ENCODE measurements at places on chromosomes 6 and 20.
A peak's percentile ranks its signal among the peaks of the same experiment; 100 is the strongest.

GRCh38 chr6:8683204-8683603 lies 247.9 kb upstream of the SLC35B3 start:
- no peak for DNase-seq

GRCh38 chr20:1001911-1002681 lies at the start of gene RSPO4:
RSPO4 (minus strand) TSS chr20:1002311; CDS start chr20:1002164, 147 bp downstream.
- no peak for DNase-seq

DNA sequence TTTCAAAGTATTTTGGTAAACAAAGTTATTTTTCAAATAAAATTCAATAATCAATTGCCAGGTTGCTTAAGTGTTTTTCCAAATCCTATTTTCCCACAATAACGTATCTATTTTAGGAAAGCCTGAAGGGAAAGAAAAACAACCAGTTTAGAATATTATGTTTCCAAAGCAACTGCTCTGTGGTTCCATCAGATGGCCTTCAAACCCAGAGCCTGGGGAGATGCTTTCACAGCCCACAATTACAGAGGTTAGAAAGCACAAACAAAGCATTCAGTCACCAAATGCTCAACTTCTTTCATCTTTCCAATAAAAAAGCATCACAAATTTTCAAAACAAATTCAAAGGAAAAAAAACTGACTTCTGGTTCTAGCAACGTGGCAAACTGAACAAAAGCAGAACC lies 66.0 kb downstream of the ELOVL5 start:
- no peak for DNase-seq

DNA sequence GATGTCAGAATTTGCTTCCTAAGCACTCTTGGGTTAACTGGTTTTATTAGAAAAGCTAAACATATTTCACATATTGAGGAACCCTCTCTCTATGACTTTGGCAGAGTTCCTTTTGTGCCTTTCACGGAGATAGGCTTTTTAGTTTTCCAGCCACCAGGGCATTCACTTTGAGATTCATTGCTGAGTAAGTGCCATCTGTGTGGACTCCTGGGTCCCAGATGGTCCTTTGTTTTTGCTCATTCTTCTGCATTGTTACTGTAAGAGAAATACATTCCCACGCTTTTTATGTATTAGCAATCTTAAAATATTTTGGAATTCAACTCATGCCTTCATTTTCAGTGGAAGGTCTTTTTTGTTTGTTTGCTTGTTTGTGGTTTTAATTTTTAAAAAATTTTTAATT lies 76.3 kb upstream of the PHACTR2 start:
- no peak for DNase-seq

- DNase-seq: peak; percentile 79
Observed at GRCh38 chr20:40689100-40689942, at the start of gene MAFB. MAFB (minus strand) TSS chr20:40689236; CDS start chr20:40688850, 386 bp downstream.

DNA sequence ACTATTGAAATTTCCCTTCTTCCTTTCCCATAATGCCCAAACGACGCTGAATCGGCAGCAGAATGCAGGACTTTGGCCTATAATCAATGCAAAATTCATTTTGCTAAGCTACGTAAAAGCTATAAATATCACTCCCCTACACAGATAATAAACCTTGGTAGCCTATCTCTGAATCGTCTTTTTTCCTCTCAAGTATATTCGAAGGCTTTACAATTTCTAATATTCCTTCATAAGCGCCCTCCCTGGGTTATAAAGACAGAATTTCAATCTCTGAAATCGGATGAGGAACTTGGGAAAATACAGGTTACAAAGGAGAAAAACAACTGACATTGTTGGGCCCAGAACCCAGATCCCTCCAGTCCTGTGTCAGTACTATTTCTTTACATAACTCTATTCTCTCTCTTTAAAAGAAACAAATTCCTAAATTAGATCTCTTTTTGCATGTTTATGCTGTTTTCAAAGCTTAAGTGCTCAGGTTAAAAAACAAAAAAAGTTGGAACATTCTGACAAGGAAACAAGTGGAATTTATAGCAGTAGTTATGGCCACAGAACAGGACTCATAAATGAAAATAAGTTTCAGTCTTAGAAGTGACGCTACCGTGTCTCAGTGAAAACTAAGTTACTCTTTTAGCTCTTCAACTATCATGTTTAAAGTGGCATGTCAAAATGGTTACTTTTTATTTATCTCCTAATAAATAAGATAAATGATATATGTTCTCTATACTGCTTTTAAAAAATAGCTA lies 84.5 kb downstream of the SESN1 start:
- DNase-seq: no peak

- no peak for DNase-seq
Observed at GRCh38 chr6:75492386-75493153, 1.0 kb downstream of the FILIP1 start.

DNA sequence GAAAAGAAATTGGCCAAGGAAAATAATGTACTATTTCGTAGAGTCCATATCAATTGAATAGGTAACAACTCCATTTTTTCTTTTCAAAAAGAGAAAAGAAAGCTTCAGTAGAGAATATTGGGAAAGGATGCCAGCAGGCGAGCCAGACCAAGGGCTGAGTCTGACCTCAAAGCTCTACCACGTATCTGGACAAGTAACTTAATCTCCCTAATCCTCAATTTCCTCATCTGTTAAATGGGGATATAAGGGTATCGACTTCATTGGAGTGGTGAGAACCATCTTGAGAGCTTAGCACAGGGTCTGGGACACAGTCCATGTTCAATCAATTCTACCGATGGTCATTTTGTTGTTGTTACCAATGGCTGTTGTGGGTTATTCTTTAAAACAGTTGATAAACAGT lies 63.2 kb upstream of the TBC1D7 start:
- no peak for DNase-seq

DNA sequence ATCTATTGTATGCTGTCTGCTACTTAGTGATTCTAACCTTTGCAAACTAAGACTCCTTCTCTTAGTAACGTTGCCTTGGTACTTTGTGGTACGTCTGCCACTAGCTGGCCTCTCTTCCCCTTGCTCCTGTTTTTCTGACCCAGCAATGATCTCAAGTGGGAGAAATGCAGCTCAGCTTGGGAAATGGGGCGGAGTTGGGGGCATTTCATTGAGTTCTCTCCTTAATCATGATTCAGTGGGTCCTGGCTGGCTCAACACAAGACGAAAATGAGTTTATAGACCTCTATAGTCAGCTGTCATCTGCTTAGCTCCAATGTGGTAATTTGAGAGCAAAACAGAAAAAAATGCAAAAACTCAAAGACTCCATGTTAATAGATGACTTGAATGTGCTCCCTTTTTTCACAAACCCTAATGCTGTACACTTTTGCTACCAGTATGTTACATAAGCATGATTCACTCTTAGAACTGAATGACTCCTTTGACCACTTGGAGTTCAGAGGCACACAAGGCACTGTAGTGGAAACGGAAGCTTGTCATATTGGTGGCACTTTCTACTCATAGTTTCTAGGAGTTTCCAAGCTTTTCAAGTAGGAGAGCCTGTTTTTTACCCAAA lies 55.3 kb upstream of the SOX4 start:
- no peak for DNase-seq

DNA sequence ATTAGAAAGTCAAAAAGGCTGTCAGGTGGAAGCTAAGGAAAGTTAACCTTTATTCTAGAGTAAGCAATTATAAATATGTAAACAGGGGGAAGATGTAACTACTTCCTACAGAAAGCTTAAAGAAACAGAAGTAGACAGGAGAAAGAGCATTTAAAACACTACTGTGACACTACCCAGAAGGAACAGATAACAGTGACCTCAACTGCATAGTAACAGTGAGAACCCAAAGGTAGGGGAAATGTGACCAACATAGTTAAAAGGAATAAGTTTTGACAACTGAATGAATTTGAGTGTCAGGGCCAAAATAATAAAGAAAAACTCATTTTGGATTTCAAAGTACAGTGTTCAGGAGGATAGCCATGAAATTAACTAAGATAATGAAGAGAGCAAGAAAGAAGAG lies 43.5 kb downstream of the IBTK start:
- DNase-seq: no peak

DNA sequence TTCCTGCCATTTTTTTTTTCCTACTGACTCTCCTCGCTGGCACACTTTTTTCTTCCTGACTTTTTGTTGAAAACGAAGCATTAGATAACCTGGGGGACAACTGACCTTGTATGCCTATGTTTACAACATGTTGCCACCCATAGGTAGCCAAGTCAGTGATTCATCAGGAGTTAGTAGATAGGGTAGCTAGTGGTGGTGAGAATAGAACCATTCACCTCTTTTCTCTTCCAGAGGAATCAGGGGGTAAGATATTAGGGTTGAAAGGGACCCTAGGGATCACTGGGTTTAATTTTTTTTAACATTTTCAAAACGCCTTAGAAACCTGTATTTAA lies 427.9 kb upstream of the FLRT3 start:
- no peak for DNase-seq

GRCh38 chr6:83472767-83473166 lies 39.6 kb upstream of the PRSS35 start:
- no peak for DNase-seq

DNA sequence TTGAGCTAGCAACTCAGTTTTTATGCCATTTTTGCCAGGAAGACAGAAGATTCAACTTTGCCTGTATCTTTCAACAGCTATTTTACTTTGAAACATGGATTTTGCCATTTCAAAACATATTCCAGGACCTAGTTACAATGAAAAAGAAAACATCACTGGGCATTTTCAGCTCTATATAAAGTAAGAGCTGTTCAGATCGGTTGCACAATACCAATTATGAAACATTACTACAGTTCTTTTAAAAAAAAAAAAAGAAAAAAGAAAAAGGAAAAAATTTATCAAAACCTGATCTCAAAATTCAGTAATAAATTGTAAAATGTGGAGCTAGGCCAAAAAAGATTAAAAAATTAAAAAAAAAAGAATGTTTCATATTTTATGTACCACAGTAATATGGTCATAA lies 15.6 kb downstream of the BCLAF1 start:
- DNase-seq: no peak

DNA sequence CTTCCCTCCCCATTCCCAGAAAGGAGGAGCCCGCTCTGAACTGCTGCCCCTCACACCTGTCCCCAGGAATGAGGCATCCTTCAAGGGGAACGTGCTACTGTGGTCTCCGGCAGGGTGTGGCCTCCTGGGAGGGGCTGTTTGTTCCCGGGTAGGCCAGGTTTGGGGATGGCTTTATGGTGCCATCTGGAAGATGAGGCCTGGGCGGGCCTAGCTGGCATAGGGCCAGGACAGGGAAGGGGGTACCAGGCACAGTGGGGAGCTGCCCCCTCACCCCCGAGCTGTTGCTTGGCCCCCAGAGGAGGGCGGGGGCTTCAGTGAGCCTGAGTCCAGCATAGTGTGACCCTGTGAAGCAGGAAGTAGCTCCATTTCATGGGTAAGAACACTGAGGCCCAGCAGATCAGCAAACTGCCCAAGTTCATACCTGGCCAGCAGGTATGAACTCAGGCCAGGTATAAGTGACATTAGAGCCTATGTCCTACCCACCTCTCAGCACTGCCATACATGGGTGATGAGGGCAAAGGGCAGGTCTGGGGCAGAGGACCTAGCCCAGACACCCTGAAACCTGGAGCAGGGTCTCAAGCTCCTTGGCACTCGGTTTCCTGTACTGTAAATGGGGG lies 17.5 kb upstream of the SPDEF start:
- DNase-seq: no peak

All from GM20000 (cell line).